ENCODE measurements at places on chromosomes 7 and 10. TPM values are rescaled to one million over a fixed set of nuclear protein-coding genes. Genes with fewer than 3 reads are reported as not detected.

- H3K27me3 ChIP-seq = no peaks in the 10 kb centered on the region
- no peak overlapping the region for H3K27ac ChIP-seq
- H3K36me3 ChIP-seq = no peaks in the 10 kb centered on the region
- no peaks in the 10 kb centered on the region for H3K4me1 ChIP-seq
Observed at GRCh38 chr7:110868458-110868857, 222.5 kb upstream of the LRRN3 start.

DNA sequence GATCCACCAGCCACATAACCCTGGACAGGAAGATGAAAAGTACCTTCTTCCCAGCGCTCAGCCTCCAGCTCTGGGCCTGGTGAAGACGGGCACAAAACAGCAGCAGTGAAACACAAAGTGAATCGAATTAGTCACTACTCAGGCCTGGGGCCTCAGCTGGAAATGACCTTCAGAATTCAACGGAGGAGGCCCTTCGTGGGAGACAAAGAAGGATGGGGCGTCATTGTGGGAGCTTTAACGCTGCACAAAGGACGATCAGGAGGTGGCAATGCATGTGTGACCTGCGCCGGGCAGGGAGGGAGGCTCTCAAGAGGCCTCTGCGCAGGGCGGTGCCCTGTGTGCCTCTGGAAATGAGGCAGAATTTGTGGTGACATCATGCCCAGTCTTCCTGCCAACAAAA, 161.9 kb downstream of the DNAJB6 start:
- no peak for DNase-seq
- no peak overlapping the region for H3K27ac ChIP-seq
- peaks cover 9% of the 10 kb centered on the region for H3K4me1 ChIP-seq
- no peaks in the 10 kb centered on the region for H3K36me3 ChIP-seq

- peak overlapping the region; percentile 78 for H3K27ac ChIP-seq
- peak; percentile 70 for DNase-seq
- H3K36me3 ChIP-seq = peaks cover 25% of the 10 kb centered on the region
- H3K27me3 ChIP-seq = no peaks in the 10 kb centered on the region
- peaks cover 33% of the 10 kb centered on the region for H3K4me1 ChIP-seq
Observed at GRCh38 chr7:100545360-100546128, 6.5 kb downstream of the AGFG2 start.

GRCh38 chr10:114618722-114619121, 39.4 kb downstream of the ABLIM1 start:
- no peak overlapping the region for H3K4me3 ChIP-seq
- H3K27ac ChIP-seq = no peak overlapping the region
- no peaks in the 10 kb centered on the region for H3K36me3 ChIP-seq

GRCh38 chr7:83394776-83395175, 232.1 kb upstream of the PCLO start:
- DNase-seq = no peak
- no peaks in the 10 kb centered on the region for H3K36me3 ChIP-seq
- no peak overlapping the region for H3K27ac ChIP-seq
- H3K27me3 ChIP-seq = no peaks in the 10 kb centered on the region

- H3K27me3 ChIP-seq = no peaks in the 10 kb centered on the region
- DNase-seq = no peak
- no peak overlapping the region for H3K4me3 ChIP-seq
- no peaks in the 10 kb centered on the region for H3K36me3 ChIP-seq
- H3K27ac ChIP-seq = no peak overlapping the region
Observed at GRCh38 chr7:17968791-17969715, 28.8 kb upstream of the SNX13 start.

DNA sequence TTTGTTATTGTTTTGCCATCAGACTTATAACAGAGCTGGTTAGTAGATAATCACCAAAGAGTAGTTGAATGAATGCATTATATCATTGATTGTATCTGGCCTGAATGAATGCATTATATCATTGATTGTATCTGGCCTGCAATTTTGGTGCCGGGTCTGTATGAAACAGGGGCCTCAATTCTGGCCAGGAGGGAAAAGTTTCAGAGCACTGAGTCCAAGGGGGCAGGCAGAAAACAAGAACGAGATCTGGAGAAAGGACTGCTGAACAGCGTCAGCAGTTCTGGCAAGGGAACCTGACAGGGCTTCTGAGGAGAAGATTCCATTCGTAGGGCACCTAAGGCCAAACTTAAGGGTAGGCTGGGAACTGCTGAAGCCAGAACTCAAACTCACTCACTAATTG, 128.0 kb downstream of the SEMA3C start:
- no peak overlapping the region for H3K27ac ChIP-seq
- no peak for DNase-seq
- H3K27me3 ChIP-seq = no peaks in the 10 kb centered on the region
- H3K4me1 ChIP-seq = no peaks in the 10 kb centered on the region

DNA sequence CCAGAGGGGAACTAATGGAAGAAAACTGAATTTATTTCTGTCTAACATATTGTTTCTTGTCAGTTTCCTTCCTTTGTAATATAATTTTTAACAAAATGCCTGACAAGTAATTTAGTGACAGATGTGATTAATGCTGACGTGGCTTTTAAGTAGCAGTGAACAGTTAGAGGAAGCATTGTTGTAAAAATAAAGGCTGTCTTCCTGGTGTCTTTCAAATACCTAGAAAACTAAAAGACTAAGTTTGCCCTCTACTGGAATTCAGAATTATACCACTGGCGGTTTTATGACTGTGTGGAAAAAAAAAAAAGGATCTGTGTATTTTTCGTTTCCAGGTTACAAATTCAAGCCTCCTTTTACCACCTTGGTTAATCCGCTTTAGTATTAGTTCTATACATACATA, 217.1 kb upstream of the DPP6 start:
- H3K27ac ChIP-seq = no peak overlapping the region
- no peak overlapping the region for H3K4me3 ChIP-seq
- DNase-seq = no peak
- no peaks in the 10 kb centered on the region for H3K36me3 ChIP-seq
- no peaks in the 10 kb centered on the region for H3K27me3 ChIP-seq

PVRIG gene
- total RNA-seq = 0.64 TPM
